ENCODE measurements at places on chromosomes 3 and 15.

DNA sequence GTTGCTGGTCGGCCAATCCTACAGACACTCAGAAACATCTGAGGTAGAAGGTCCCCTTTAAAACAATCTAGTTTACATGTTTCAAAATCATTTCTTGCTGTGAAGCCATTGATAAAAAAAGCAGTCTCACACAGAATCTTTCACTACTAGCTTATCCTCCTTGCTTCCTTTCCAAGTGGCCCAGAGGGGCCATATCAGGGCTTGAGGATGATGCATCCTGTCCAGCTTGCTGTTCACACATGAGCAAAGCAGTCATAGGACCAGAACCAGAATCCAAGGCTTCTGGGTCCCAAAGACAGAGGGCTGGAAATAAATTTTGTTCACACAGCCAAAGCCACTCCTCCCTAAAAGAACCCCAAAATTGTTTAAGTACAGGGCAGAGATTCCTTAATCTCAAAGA is 9.2 kb upstream of the LYZL4 start:
- H3K36me3 ChIP-seq, result no peaks in the 10 kb centered on the region
- no peak for DNase-seq
- H3K4me1 ChIP-seq, result no peaks in the 10 kb centered on the region

GRCh38 chr3:115960799-115961198 is 337.5 kb downstream of the GAP43 start:
- H3K36me3 ChIP-seq, result no peaks in the 10 kb centered on the region
- H3K27ac ChIP-seq, result no peak overlapping the region
- H3K4me1 ChIP-seq, result no peaks in the 10 kb centered on the region
- no peak overlapping the region for H3K4me3 ChIP-seq

- no peak overlapping the region for H3K4me3 ChIP-seq
- no peaks in the 10 kb centered on the region for H3K36me3 ChIP-seq
- H3K27ac ChIP-seq, result no peak overlapping the region
- 0 out of 2 replicates have a peak, but pooled peaks cover 3% of the 10 kb centered on the region for H3K27me3 ChIP-seq
Observed at GRCh38 chr15:53247041-53247708, 457.0 kb upstream of the ONECUT1 start.

GRCh38 chr15:64166102-64166890 is 3.5 kb upstream of the PPIB start:
- H3K27me3 ChIP-seq, result no peaks in the 10 kb centered on the region
- 0 out of 2 replicates have a peak, but pooled peaks cover 1% of the 10 kb centered on the region for H3K36me3 ChIP-seq
- no peaks in the 10 kb centered on the region for H3K4me1 ChIP-seq
- no peak overlapping the region for H3K27ac ChIP-seq
- no peak for DNase-seq
